Trophoblast cell (in vitro differentiated cells and primary cell): ENCODE measurements at places on chromosomes 4 and X.

DNA sequence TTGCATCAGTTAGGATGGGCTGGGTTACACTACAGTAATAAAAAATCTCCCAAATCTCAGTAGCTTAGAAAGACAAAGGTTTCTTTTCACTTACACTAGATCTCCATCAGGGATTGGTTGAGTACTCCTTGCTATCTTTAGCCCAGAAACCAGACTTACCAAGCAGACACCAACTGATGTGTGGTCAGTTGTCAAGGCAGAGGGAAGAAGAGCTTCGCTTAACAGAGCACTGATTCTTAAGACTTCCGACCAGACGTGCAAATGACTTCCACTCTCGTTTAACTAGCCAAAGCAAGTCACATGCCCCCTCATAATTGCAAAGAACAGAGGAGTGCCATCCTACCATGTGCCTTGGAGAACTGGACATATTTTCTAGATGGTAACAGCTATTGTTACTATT, 5.7 kb upstream of the ZNF518B start:
- no peak for DNase-seq

DNA sequence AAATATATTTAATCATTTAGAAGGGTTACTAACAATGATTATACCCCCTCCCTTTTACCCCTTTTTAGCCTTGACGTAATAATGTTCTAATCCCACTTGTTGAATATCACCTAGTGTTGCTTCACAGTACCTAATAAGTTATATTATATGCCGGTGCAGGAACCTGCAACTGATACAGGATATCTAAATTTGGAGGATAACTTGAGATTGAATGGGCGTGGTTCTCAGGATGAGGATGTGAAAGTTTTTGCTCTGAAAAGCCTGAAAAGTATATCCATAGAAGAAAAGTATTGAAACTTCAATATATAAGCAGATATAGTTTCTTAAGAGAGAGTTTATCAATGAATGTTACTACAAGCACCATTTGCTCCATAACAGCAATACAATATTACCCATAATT, 59.8 kb downstream of the ZNF711 start:
- DNase-seq = no peak

DNA sequence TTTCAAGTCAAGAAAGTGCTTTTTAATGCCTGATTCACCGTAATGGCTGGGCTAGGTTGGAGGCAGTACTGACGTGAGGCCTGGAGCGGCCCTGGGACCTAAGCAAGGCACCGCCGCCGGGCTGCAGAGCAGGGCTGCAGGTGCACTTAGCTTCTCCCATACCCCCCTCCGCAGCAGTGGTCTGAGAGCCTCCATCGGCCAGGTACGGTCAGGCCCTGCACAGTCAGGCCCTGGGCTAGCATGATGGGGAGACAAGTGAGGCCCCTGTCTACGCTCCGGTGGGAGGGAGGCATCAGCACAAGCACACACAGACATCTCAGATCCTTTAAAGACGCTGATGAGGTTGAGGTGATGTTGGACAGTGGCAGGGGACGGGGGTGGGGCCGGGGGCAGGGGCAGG, 4.7 kb downstream of the MAEA start:
- DNase-seq = no peak

GRCh38 chr4:26020083-26020668, 106.2 kb downstream of the SMIM20 start:
- peak; percentile 54 for DNase-seq

DNA sequence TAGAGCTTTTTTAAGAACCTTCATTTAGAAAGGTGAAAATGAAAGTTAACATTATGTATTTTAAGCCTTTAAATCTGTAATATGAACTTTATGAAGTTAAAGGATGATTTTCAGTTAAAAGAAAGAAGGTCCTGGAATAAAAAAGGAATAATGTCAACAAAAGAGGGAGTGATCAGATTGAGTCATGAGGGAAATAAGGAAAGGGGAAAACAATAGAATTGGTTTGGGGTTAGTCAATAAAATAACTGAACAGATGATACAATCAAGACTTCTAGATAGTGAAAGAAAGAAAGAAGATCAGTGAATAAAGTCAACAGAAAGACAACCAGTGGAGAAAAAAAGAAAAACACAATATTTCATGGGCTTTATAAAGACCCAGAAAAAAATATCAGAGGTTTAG, 291.6 kb upstream of the ARSJ start:
- no peak for DNase-seq

DNA sequence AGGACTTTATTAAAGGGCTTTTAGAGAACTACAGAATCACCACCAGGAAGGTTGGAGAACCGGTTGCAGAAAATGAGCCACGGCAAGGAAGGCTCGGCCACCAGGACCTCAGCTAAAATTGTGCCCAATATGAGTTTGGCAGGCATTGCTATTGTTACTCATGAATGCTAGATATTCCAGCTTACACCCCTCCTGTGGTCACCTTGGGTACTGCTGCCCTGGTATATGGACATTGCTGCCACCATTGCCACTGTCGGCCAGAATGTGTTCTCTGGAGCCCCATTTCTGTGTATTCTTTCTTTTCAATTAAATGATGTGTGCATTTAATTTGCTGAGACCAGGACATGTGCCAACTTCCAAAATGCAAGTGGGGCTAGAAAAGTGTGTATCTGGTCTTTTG, 626.7 kb upstream of the BOD1L1 start:
- peak; percentile 36 for DNase-seq

GRCh38 chr4:126899331-126899801, 733.4 kb upstream of the INTU start:
- DNase-seq = no peak
